Activated naive CD4-positive, alpha-beta T cell treated with Interleukin-2 at 50 U/mL for 16 hours (primary cell): ENCODE measurements at places on chromosomes 1 and 21.

DNA sequence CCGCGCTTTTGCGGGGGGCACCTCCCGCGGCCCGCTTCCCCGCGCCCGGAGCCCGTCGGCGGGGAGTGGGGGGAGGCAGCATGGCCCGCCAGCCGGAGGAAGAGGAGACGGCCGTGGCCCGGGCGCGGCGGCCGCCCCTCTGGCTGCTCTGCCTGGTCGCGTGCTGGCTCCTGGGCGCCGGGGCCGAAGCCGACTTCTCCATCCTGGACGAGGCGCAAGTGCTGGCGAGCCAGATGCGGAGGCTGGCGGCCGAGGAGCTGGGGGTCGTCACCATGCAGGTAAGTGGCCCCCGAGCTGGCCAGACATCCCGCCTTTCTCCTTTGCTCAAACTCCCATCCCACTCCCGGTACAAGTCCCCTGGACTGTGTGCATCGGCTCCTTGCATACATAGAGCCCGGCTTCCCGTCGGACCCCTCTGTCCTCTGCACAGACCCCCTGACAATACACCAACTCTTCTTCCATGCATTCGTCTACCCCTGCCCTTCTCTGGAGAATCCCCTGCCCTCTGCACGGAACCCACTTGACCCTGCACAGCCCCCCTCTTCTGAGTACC is 812 bp downstream of the CACHD1 start:
- no peak for DNase-seq

DNA sequence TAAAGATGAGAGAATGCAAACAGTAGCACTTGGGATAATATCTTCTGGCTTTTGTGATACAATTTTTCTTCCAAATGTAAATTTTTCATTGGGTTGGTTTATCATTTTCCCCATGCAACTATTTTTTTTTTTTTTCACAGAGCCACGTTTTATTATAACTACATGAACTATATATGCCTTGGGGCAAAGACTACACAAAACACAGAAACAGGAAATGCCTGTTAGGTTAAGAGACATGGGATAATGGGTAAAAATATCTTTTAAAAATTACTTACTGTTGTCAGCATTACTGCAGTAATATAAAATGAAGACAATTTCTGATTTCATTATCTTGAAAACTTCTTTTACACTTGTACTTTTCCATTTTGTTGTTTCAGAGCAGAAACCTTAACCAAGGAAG is 74.6 kb downstream of the DISP1 start:
- DNase-seq, result no peak

GRCh38 chr1:246602194-246602593 is 35.9 kb downstream of the CNST start:
- no peak for DNase-seq

DNA sequence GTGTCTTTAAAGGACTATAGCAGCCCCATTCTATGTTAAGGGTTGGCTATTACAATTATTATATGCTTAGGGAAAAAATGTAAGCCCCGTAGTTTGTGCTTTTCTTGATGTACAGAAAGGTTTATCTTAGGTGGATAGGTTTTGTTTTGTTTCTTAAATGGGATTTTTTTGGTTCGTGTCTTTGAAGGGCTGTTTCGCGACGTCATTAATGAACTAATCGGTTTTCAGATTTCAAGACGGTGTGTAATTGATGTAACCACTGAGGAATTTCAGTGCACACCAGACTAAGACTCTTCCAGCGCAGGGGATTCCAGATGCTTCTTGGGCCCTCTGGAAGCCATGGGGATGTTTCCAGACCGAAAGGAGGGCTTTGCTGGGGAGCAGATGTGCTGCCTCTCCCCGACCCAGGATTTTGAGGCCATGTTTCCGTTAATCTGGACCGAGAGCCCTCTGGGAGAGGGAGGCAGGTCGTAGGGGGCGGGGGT is 4.8 kb upstream of the SIM2 start:
- DNase-seq, result no peak

DNA sequence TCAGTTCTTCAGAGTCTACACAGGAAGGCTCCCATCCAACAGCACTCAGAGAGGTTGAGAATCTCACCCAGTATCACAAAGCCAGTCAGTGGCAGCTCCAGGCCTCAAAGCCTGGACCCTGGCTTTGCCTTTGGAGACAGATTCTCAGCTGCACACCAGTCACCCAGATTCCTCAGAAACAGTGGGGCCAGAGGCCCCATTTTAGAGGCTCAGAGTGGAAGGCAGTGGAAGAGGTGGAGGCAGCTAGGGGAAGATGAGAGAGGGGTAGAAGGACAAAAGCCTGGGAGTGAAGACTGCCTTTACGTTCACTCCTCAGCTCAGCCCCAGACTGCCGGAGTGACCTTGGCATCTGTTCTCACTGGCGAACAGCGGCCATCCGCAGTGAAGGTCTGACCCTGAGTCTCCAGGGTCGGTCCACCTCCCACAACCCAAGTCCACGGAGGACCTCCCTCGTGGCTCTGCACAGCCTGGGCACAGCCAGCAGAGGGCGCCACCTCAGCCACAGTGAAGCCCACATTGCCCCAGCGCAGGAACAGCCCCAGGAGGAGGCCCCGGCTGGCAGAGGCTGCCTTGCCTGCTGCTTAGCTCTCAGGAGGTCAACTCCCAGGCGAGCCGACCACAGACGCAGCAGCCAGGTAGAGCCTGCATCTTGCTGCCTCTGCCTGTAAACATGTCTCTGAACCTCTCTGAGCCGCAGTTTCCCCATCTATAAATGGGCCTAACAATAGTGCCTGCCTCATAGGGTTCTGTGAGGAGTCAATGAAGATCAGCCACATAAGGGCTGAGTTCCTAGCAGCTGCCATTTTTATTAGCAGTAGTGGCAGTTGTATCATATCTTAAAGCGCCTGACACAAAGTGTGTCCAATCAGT is 5.9 kb upstream of the FNDC5 start:
- DNase-seq, result peak; percentile 62

DNA sequence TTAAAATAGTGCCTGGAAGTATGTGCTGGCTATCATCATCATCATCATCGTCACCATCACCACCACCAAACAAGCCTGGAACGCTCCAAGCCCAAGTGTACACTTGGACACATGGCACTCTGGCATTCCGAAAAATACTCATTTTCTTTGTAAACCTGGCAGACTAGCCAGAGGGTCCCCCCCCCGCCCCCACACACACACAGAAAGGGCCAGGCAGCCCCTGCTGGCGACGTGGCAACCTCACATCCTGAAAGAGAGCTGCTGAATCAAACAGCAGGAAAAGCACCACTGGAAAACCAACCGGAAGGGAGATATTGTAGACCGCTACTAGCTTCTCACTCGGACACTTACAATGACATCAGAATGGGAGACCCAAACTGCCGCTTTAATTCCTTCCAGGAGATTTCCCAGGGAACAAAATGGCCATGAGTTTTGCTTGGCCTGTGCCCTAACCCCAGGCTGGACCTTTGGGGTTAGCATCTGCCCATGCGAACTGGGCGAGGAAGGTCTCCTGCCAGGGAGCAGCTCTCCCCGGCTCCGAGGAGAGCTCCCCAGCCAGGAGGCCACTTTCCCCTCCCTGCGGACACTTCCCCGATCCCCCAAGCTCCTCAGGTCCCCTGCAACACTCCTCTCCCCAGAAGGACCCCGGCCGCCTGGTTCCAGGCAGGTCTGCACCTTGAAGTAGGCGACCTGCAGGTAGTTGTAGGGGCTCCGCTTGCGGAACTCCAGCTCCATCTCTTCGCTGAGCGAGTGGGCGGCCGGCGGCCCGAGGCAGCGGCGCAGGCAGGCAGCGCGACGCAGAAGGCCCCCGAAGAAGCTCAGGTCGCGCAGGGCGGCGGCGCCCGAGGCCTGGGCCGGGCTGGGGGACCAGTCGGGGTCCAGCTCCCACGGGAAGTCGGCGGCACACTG is 742 bp downstream of the P3H1 start:
- peak; percentile 65 for DNase-seq

DNA sequence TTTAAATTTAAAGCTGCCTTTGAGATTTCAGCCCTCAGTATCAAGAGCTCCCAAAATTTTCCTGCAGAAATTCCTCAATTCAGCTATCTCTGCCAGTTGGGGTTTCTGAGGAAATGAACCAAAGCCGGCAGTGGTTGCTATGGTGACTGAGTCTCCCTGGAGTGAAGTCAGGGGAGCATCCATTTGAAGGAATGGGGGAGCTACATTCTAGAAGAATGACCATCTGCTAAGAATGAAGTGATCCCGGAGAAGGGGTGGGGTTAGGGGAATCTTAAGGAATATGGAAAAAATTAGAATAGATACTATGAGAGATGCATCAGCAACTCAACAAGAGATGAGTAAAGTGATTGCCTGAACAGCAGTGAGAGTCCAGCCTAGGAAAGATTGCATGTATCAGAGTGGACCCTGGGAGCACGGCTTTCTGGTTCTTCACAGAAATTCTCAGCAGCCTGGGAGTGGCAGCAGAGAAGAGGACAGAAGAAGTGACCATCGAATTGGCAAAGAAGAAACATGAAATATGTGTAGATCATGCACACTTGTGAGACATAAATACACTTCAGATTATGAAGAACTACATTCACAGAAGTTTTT is 94.7 kb downstream of the CHD1L start:
- DNase-seq, result no peak

GRCh38 chr21:36565540-36565939 is 85.6 kb upstream of the CLDN14 start:
- no peak for DNase-seq

GRCh38 chr1:175708787-175709186 is 34.6 kb downstream of the TNR start:
- no peak for DNase-seq

- peak; percentile 47 for DNase-seq
These were observed 556.8 kb downstream of the PTPRU start for GRCh38 chr1:29793101-29793546.

- DNase-seq, result no peak
These were observed 356.2 kb downstream of the KCTD3 start for GRCh38 chr1:215923129-215923824.

- no peak for DNase-seq
These were observed 5.8 kb upstream of the MPZL1 start for GRCh38 chr1:167716000-167716271.

DNA sequence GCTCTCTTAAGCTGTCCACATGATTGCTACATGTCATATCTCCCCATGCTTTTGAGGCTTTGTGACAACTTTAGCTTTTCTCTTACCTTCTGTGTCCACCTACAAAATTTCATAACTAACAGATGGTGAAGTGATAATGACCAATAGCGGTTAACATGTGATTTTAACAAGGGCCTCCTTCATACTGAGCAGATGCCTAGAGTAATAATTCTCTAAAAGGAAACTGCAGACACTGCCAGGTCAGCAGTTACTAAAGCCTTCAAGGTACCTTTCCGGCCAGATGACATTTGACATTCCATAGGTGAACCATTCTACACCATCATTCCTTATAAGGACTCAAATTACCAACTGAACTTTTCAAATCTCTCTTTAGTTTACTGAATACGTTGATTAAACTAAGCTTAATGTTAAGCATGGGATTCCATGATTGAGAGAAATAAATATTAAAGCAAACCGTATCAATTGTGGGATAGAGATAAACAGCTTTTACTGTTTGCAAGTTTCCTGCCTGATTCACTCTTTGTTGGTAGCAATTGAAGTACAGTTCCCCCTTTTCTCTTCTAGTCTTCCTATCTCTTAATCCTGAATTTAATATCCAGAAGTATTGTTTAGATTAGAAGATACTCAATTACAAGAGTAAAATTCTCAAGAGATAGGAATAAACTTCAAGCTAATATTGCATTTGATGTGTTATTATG is 205.1 kb downstream of the PLA2G4A start:
- no peak for DNase-seq

DNA sequence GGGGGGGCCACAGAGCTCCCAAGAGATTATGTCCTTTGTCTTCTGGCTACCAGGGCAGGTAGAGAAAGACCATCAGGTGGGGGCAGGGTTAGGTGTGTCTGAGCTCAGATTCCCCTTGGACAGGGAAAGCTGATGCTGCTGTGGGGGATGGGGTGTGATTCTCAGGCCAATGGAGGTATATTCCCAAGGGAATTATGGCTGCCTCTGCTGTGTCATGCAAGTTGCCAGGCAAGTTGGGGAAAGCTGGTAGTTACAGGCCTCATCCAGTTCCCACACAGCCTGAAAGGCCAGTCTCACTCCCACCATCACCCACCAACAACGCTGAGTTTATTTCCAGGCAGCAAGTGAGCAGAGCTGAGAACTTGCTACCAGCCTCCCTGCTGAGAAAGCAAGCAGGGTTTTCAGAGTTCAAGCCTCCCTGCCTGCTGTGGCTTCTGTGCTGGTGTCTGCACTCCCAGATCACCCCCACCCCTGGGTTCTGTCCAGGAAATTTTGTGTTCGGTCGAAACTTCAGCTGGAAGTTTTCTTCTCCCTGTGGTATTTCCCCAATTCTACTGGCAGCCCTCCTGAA is 21.3 kb downstream of the IFI16 start:
- no peak for DNase-seq

DNA sequence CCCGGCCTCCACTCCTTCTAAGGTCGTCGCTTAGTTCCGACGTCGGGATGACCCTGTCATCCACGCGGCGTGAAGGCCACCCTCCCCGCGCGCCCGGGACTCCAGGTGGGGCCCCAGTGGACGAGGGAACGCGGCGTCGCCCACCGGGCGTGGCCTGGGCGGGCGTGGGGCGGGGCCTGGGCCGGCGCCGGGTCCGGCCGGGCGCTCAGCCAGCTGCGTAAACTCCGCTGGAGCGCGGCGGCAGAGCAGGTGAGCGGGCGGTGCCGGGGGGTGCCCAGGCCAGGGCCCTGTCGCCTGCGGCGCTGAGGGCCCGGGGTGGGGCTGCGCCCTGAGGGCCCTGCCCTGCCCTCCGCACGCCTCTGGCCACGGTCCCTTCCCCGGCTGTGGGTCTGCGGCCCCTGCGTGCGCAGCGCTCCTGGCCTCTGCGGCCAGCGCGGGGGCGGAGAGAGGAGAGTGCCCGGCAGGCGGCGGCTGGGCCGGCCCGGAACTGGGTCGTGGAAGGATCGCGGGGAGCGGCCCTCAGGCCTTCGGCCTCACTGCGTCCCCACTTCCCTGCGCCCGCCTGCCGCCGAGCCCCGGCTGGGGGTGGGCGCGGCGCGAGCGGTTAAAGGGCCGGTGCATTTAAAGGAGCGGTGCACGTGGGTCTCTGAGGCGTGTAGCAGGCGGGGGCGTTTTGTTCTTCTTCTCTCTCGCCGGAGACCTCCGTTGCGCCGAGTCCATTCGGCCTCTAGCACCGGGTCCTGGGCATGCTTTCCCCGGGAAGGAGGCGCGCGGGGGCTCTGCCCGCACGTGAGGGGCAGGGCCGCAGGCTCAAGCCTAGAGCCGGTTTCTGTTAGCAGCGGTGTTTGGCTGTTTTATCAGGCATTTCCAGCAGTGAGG is at the start of gene PSEN2:
PSEN2 (plus strand) TSS at position 216 of the 879 bp plus-strand sequence. CDS start 11,292 bp downstream, outside the sequence.
- DNase-seq, result peak; percentile 66

DNA sequence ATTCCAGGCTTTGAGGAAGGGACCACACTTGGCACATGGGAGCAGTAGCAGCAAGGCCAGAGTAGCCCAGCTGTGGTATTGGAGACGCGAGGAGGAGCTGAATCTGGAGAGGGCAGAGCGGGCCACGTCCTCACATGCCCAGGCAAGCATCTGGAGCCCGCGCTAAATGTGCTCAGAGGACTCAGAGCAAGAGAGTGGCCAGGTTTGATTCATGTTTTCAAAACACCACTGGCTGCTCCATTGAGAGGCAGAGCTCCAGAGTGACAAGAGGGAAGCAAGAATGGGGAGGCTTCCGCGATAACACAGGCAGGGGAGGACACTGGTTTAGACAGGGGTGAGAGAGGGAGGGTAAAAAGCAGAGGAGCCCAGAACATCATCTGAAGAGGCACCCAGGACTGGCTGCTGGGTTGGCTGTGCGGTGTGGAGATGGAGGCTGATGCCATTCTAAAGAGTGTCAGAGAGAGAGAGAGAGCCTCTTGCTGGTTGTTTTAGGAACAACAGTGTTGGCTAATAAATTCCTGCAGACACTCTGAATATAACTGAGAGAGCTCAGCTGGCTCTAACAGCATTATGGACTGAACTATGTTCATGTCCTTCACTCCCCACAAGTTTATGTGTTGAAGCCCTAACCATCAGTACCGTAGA is 32.3 kb downstream of the RCAN1 start:
- no peak for DNase-seq
